ENCODE measurements at places on chromosomes 16 and 17.

GRCh38 chr16:85152414-85153030, 40.2 kb upstream of the CIBAR2 start:
- DNase-seq = no peak

DNA sequence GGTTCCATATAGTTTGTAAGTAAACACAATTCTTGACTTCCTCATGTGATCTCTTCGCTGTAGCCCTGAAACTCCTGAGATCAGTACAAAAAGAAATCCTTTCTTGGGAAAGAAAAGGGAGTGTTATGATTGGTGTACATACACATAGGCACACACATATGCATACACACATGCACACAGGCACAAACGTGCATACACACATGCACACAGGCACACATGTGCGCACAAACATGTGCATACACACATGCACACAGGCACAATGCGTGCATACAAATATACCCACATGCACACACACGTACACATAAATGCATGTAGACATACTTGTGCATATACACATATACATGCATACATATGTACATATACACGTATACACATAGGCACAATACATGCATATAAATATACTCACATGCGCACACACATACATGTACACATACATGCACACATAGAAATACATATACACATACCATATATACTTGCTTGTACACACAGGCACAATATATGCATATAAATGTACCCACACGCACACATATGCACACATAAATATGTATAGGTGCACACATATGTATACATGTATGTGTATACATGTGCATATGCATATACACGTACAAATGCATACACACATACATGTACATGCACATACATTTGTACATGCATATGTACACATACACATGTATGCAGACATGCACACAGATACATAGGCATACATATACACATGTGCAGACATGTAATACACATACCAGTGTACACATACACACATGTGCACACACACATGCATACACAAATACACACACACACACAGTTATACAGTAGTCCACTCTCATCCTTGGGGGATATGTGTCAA, 26.4 kb downstream of the CMIP start:
- DNase-seq = no peak

DNA sequence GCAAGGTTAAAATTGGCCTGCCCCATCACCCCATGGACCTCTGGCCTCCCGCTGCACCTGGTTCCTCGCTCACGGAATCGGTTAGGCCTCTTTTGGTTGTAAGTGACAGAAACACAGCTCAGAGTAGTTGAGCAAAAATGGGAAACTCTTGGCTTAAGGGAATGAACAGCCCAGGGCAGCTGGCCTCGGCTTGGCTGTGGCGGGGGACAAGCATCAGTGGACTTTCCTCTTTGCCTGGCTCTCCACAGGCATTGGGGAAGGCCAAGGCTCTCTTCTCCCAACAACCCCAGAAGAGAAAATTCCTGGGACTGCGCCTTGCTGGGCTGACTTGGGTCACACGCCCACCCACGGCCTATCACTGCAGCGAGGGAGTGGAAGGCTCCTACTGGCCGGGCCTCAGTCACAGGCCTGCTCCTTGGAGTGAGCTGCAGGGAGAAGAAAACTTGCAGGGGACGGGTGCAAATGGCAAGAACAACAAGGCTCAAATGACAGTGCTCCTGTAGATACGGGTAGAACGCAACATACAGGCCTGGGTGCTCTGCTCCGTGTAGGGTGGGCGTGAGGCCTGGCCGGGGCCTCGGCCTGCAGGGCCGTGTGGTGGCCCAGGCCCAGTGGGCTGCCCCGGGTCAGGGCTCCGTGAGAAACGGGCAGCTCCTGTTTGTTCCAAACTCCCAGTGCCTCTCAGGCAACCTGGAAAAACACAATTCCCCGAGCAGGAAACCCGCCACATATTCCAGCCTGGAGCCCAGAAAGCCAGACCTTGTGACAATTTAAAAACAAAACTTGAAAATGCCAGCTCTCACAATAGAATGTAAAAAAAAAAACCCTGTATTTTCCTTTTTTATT, 25.0 kb upstream of the ATP2A3 start:
- no peak for DNase-seq

DNA sequence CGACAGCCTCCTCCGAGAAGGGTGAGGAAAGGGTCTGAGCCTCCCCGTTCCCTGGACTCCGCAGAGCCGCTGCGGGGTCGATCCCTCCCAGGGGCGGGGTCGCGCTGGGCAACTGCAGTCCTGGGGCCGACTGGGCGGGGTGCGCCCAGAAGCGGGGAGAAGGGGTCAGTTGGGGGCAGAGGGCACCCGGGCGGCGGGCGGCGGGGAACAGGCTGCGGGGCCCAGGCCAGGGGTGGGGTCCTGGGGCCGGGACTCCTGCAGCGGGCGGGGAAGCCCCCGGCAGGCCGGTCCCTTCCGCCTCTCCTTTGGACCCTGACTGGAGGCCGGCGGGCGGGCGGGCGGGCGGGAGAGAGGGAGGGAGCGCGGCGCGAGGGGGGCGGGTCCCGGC, 352 bp downstream of the GGNBP2 start:
- no peak for DNase-seq

GRCh38 chr17:1108478-1108764, 71.4 kb downstream of the ABR start:
- DNase-seq = no peak

- no peak for DNase-seq
Observed at GRCh38 chr16:78520470-78520869, 421.0 kb downstream of the WWOX start.

DNA sequence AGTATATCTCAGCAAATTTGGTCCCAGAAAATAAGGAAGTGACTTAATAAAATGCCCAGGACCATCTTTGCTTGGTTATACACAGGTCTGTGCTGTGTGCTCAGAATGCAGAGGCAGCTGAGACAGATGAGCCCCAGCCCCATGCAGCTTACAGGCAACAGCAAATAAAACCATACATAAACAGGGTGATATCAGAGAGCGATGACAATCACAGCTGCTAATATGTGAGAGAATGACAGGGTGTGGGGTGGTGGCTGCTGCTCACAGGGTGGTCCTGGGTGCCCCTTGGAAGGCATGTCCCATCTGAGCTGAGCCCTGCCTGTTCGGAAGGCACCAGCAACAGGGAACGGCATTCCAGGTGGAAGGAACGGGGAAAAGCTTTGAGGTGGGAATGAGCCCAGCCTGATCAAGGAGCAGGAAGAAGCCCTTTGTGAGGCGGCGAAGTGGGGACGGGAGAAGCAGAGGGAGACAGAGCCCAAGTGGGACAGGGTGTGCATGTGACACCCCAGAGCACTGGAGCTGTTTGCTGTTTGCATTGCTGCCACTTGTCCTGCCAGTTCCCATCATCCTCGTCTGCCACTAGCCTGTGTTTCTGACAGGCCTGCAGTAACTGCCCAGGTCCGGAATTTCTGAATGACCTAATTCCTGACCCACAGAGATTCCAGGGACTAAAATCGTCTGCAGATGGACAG, 150.5 kb downstream of the KATNIP start:
- DNase-seq = no peak

- no peak for DNase-seq
Observed at GRCh38 chr17:75550139-75550465, 24.6 kb downstream of the LLGL2 start.

DNA sequence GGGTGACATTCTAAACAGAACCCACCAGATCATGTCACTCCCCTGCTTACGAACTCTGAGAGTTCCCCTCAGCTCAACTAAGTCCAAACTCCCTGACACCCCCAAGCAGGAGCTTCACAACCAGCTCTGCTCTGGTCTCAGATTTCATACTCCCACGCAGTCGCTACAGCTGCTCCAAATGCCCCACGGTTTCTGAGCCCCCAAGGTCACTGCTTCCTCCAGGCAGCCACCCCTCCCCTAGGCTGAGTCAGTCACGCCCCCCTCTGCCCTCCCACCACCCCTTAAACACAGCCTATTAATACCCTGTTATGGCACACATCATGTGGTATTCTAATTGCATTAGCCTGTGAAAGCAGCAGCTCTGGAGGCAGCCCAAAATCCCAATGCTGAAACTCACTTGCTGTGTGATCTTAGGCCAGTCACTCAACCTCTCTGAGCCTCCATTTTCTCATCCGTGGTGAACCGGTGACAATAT, 51.5 kb downstream of the GSG1L start:
- DNase-seq = no peak

DNA sequence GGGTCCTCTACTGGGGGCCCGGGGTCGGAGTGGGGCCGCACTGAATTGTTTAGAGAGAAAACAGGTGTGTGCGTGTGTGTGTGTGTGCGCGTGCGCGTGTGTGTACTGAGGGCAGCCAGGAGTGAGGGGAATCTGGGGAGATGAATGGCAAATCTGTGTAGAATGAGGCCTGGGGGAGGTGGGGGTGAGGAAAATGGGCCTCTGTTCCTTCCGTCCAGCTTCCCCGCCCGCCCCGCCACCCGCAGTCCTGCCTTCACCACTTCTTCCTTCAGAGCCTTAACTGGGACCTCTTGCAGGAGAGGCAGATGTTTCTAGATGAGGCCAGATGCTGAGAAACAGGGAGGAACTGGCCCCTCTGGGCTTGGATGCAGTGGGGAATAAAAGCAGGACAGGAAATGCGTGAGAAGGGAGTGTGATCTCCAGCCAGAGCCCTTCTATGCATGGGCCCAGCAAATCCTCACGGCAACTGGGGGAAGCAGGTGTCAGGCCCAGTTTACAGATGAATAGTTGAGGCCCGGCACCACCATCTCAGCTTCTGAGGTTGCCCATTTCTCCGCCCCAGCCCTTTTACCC, 29.7 kb upstream of the NGFR start:
- no peak for DNase-seq

GRCh38 chr17:27329146-27329805, 35.4 kb downstream of the WSB1 start:
- DNase-seq = no peak

GRCh38 chr16:85716022-85716679, 27.4 kb upstream of the GINS2 start:
- no peak for DNase-seq

All from D721Med (cell line).